HFFc6 (cell line): ENCODE measurements at places on chromosomes 7 and 10. TPM values are rescaled to one million over a fixed set of nuclear protein-coding genes. Genes with fewer than 3 reads are reported as not detected.

DNA sequence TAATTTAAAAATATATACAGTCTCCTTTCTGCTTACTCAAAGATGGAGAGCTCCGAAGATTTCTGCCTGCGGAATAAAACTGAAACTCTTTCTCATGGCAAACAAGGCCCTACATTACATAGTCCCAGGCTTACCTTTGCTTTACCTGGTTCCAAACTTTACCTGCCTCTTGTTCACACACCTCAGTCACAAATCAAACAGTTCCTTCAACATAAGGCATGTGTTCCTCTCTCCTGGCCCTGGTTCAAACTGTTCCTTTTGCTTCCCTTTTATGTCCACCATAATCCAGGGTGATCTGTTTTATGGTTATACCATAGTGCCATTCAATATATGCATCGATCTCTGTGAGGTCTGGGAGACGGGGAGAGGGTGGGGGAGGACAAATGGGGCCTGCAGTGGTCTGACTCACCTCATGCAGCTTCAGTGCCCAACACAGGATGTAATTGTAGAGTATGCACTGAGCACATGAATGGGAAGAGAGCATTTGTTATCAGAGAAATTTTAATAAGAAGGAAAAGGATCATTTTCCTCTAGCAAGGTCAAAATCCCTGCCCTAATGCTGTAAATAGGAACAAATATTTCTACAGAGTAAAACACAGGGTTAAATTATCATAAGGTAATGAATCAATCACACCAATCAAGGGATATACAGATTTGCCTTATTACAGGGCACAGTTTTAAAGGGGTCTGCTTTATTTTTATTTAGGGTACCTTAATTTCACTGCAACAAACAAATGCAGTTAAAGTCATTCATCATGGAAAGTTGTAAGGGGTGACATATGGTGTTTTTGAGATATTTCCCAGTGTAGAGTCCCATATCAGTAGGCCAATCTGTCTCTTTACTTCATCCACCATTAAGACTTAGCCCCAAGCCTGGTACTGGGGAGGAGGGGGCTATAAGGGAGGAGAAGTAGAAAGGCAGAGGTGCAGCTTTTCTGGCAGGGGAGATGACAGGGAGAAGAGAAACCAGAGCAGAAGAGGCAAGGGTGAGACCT lies 88.8 kb upstream of the PDE1C start:
- no peak for DNase-seq

DNA sequence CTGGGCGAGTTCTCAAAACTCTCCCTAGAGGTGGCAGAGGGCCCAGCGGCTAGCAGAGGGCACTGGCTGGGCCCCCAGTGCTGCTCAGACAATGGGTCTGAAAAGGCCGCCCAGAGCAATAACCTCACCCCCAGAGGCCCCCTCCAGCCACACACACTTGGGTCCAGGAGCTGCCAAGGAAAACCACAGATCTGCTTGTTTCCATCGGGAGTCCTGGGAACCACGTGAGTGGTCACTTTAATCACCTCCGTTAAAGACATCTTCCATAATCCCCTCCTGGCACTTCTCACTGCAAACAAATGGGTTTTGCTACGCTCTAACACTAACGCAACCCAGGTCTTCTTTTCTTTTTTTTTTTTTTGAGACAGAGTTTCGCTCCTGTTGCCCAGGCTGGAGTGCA lies 30.0 kb downstream of the NUDT1 start:
- no peak for DNase-seq

The RBM48 gene
- 7.9 to 9.5 TPM (median 8.8 TPM) in 3 replicates for total RNA-seq

DNA sequence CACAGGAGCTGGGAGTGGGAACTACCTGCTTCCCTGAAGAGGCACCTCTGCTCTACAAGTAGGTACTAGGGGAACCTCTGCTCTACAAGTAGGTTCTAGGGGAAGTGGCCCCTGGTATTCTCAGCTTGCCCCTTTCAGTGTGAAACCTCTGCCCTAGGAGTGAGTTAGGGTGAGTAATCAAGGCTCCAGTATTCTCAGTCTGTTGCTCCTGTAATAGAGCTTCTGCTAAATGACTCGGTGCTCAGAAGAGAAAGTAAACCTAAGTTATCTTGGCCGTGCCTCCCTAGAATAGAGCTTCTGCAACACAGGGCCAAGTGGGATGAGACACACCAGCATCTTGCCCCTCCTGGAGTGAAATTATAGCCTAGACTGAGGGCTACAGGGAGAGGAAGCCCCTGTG lies 13.4 kb upstream of the RASSF4 start:
- peak; percentile 15 for DNase-seq

The AKR1B1 gene
- total RNA-seq, result 202 and 210 TPM in 2 replicates

DNA sequence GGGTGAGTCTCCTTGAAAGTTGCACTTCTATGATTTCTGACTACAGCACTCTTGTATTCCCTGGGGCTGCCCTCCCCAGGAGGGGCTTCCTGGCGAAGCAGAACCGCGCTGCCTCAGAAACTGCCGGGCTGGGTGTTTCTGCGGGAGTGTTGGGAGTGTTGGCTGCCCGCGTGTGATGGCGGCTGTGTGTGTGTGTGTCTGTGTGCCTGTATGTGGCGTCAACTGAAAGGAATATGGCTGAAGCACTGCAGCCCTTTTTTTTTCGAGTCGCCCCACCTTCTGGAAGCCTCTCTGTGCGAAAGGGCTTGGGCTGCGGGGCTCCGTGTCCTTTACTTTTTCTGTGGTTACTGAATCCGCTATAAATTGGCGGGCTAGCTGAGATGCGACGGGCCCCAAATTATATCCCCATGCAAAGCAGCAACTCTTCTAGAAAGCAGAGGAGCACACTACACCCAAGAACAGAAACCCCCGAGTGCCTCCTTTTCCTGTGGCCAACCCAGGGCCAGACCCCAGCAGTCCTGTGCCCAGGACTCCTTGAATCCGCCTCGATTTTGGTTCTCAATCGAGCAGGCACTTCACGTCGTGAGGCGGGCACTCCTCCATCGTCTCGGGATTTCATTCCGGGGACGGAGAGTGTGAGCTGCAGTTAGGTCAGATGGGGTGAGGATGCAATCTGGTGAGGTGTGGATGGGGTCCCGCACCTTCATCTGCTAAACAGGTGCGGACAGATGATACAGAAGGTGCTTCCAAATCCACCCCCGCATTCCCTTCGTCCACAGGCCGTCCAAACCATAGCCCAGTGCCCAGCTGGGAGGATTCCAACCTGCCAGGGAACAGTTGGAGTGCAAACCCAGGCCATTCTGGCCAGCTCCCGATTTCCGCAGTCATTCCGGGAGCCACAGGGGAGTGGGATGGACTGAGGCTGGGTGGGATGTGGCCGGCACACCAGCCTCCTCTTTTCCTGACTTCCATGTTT lies 22.5 kb upstream of the ZNF273 start:
- DNase-seq, result no peak

DNA sequence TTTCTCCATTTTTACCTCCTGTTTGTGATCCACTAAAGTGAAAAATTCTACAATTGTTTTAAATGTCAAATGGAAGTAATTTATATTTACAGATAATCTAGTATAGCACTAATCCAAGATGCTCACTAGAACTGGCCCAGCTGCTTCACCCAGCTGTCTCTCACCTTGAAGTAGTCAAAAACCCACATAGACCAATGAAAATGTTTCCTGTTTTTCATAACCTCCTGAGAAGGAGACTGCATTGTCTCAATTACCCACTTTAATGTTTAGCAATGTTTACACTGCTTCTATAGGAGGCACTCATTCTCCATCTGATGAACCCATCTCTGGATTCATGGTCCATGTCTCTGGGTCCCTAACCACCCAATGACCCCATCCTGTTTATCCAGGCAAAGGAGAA lies 56.1 kb upstream of the ADO start:
- no peak for DNase-seq
